Hair follicle dermal papilla cell (primary cell): ENCODE measurements at places on chromosomes 6 and 20. TPM values are rescaled to one million over a fixed set of nuclear protein-coding genes. Genes with fewer than 3 reads are reported as not detected.

Gene LINC00237
- total RNA-seq = not detected in 2 replicates

Gene SIRPB1
- total RNA-seq = 0.32 TPM in 1 of 2 replicates, not detected in the other

Gene TMEM217
- total RNA-seq = 0.32 and 1.3 TPM in 2 replicates

Gene PSMB9
- total RNA-seq = 30.0 and 47.0 TPM in 2 replicates
